ENCODE measurements at places on chromosomes 7 and 10. TPM values are rescaled to one million over a fixed set of nuclear protein-coding genes. Genes with fewer than 3 reads are reported as not detected.

Gene ANKRD61
- not detected for total RNA-seq

Gene CUZD1
- total RNA-seq, result 1.6 TPM

Gene SLC18A3
- not detected for total RNA-seq

Gene SVOPL
- not detected for total RNA-seq

Gene CAV2
- 28.4 TPM for total RNA-seq

Gene OR2A5
- not detected for total RNA-seq

Gene LRRD1
- total RNA-seq, result not detected

Gene CRTAC1
- 0.28 TPM for total RNA-seq

Gene TMEM196
- not detected for total RNA-seq

Gene AKAP9
- 43.9 TPM for total RNA-seq

Gene FAM237B
- total RNA-seq, result not detected

Gene ATP5MK
- 154 TPM for total RNA-seq

Gene STEAP1
- 5.5 TPM for total RNA-seq

Gene TWIST1
- not detected for total RNA-seq

Gene SSC4D
- 2.5 TPM for total RNA-seq

Gene CALN1
- 0.45 TPM for total RNA-seq

Gene GIMAP5
- total RNA-seq, result 3.7 TPM

Gene SOSTDC1
- total RNA-seq, result not detected

Gene ORC5
- total RNA-seq, result 13.9 TPM

Gene METTL27
- total RNA-seq, result 0.96 TPM

Gene GRIFIN
- total RNA-seq, result not detected

Gene HTR5A
- not detected for total RNA-seq

Gene THSD7A
- total RNA-seq, result 1.6 TPM

Gene CLEC5A
- 0.18 TPM for total RNA-seq

Gene HOXA5
- total RNA-seq, result 0.50 TPM

All from left lobe of liver (tissue), 2 donors.